Left lobe of liver (tissue), 2 donors: ENCODE measurements at places on chromosomes 6 and 20. TPM values are rescaled to one million over a fixed set of nuclear protein-coding genes. Genes with fewer than 3 reads are reported as not detected.

Gene BPI
- 0.48 TPM for total RNA-seq

Gene XKR7
- not detected for total RNA-seq

Gene TAB2
- 26.9 TPM for total RNA-seq

Gene BTNL2
- total RNA-seq, result not detected

Gene MMP24
- total RNA-seq, result 0.43 TPM

Gene TSHZ2
- total RNA-seq, result 19.0 TPM
